ENCODE measurements at places on chromosomes 1 and 21.

DNA sequence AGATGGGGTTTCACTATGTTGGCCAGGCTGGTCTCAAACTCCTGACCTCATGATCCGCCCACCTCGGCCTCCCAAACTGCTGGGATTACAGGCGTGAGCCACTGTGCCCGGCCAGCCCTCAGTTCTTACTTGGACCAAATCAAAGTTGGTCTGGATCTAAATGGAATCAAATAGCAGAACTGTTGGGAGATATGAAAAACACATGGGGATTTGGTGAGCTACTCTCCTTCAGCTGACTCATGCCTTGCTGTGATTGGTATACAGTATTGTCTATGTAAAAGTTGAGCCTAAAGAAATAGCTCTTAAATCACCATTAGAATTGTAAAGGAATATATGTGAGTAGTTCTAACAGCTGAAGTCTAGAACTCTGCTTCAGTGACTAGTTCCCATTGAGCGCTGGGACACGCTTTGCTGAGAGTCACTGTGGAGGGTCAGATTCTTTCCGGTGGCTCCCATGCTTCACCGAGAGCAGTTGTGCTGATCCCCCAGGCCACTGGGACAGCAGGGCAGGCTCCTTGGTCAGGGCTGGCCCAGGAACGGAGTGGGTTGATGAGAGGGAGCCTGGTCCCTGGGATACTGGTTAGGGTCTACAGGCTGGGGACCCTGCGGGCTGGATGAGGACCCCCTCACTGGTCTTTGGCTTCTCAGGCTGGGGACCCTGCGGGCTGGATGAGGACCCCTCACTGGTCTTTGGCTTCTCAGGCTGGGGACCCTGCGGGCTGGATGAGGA is 14.0 kb downstream of the PKNOX1 start:
- no peak for DNase-seq

DNA sequence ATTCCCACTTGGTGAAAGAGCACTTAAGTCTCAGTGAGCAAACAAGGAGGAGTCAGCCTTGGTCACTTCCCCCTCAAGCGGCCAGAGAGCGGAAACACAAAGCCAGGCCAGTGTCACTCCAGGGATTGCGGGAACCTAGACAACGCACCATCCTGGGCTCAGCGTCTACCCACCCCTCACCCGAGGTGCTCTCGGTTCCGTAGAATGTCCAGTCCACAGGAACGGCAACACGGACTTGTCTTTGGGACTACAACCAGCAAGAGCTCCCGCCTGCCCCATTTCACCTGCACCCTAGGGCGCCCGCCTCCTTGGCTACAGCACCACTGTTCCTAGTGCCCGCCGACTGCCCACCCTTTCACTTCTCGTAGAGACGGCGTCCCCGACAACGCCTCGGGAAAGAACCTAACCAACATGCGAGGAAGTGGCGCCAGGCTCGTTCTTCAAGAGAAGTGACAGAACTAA is 509 bp downstream of the GDAP2 start:
- DNase-seq: peak; percentile 58

DNA sequence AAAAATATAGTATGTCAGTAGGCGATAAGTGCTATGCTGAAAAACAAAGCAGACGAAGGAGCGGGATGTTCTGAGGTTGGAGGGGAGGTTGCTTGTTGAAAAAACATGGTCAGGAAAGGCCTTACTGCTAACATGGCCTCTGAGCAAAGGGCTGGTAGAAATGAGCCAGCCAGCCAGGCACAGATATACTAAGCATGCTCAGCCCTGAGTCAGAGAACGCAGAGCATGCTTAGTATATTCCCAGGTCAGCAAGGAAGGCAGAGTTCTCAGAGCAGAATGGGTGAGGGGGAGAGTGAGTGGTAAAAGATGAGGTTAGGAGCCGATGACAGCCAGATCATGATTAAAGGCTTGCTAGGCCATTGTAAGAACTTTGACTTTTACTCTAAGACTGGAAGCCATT is 36.7 kb downstream of the ZBTB40 start:
- no peak for DNase-seq

DNA sequence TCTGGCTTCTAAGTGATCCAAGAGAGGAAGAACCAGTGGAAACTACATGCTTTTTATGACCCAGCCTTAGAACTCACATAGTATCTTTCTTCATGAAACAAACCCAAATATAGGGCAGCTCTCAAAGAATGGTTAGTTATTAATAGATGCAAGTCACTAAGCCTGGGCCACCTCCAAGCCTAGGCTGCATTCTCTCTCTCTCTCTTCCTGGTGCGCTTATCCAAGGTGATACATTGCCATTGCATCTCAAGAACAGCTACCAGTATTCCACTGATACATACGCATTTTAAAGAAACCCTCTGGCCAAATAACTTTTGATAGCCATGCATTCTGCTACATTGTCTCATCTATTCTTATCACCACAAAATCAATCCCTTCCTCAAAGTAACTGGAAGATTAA is 455.6 kb upstream of the ADGRL2 start:
- no peak for DNase-seq

DNA sequence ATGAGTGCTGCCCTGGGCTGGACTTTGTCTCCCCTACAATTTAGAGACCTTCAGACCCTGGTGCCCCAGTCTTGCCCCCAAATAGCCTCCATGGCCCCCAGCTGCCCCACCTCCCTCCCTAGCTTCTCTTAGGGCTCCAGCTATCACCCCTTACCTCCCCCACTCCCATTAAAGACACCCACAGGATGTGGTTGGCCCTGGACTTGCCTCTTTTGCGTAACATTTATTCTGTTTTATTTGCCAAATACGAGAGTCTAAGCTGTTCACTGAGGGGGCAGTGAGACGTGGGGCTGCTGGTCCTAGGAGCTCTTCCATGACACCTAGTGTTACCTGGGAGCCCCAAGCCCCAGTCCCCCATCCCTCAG is 4.5 kb downstream of the ZC3H12A start:
- DNase-seq: no peak

- no peak for DNase-seq
Observed at GRCh38 chr1:66137235-66137634, 344.5 kb downstream of the PDE4B start.

DNA sequence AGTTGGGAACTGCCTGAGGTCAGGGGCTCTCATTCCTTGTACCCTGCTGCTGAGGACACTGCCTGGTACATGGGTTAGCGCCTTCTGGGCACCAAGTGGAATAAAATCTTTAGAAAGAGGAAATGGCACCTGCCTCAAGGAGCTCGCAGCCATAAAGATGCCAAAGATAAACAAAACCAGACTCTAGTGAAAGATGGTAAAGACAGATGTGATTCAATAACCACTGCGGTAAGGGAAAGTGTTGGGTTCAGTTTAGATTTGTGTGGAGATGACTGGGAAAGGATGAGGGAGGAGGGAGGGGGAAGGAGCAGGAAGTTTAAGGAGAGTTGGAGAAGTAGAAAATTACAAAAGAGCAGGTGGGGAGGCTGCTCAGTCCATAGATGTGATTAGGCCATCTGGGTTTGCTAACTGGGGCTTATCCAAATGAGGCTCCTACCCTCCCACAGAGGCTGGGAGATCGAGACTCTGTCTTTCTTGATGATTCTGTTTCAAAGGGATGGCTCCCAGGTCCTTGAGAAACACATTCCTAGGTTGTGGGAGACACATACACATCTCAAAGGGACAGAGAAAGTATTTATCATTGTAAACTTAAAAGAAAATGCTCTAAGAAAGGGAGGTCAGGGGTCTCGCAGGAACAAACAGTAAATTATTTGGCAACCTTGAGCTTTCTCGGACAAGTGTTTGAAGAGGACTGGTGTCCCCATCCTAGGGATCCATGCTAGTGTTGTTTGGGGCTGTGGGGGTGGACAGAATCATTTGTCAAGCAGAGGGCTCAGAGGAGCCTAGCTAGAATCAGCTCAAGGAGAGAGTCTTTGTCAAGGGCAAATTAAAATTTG is 65.7 kb upstream of the MORC3 start:
- peak; percentile 3 for DNase-seq

GRCh38 chr1:6815726-6816125 is 30.5 kb downstream of the CAMTA1 start:
- no peak for DNase-seq

- DNase-seq: no peak
Observed at GRCh38 chr1:55402671-55403464, 187.7 kb upstream of the USP24 start.

- no peak for DNase-seq
Observed at GRCh38 chr1:158185770-158186169, 5.1 kb downstream of the CD1D start.

DNA sequence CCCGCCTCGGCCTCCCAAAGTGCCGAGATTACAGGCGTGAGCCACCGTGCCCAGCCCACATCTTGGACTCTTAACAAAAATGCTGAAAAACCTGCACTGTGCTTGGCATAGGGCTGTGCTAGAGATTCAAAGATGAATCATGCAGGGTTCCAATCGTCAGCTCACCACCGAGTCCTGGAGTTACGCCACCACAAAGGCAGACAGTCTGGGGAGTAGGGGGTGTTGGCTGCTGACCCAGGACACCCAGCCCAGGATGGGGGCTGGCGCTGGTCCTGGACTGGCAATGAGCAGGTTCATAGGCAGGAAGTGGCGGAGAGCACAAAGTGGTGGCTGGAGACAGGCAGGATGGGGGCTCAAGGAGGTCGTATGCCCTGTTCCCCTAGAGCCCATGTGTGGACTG is 16.0 kb downstream of the PSRC1 start:
- DNase-seq: no peak

DNA sequence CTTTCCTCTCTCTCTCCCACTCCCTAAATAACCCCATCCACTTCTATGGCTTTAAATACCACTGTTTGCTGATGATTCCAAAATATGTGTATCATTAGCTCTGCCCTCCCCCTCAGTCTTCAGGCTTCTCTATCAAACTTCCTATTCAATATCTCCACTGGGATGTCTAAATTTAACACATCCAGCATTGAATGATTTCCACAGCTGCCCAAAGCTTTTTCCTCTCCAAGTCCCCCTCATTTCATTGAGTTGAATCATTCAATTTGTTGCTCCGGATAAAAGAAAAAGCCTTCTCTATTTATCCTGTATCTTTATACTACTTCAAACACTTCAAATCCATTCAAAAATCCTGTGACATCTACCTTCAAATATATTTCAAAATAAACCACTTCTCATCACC is 225.0 kb downstream of the SEC16B start:
- no peak for DNase-seq

- no peak for DNase-seq
Observed at GRCh38 chr1:147337040-147337630, 94.7 kb downstream of the CHD1L start.

DNA sequence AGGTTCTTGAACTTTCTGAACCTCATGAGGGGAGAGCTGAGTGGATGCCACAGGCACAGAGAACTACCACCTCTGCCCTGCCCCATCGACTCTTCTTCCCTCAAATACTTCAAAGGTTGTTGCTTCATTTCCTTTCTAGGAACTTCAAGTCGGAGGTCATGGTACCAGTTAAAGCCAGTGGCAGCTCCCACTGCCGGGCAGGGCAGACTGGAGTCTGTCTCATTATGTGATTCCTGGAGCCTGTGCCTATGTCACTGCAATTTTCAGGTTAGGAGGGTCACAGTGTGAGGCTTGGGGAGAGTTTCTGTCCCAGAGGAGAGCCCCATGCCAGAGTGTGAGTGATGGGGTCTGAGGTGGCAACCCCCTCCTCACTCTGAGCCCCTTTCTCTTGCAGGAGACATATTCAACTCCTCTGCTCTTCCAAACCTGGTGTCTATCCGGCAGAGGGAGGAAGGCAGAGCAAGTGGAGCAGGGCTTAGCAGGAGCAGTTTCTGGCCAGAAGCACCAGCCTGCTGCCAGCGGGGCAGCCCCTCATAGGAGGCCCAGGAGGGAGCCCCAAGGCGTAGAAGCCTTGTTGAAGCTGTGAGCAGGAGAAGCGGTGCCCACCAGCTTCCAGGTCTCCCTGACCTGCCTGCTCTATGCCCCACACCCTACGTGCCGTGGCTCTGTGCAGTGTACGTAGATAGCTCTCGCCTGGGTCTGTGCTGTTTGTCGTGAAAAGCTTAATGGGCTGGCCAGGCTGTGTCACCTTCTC is 29.3 kb downstream of the CAMK1G start:
- no peak for DNase-seq

- DNase-seq: peak; percentile 78
Observed at GRCh38 chr1:75423136-75423535, 187.8 kb downstream of the SLC44A5 start.

DNA sequence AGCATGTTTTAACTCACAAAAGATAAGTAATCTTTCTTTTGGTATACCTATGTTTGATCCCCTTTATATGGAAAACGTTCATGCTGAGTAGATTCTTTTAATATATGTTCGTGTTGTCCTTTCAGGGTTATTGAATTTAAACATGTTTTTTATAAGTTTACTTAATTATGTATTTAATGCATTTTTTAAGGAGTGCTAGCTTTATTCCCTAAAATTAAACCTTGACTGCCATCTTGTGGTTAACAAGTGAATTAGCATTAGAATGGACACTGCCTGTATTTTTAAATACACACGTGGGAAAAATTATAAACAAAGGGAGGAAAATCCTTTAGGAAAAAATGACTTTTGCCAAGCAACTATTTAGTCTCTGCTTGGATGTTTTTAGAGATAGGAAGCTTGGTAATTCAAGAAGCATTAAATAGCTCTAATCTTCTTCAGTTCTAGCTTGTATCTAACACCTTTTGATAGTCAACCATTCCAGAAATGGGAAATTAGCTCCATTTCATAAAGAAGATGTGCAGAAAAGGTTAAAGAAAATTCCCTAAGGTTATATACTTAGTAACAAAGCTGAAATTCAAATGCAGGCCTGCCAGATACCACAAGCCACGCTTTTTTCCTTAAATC is 43.0 kb downstream of the UBE2U start:
- peak; percentile 46 for DNase-seq

GRCh38 chr1:40948741-40949443 is 30.6 kb upstream of the CTPS1 start:
- DNase-seq: peak; percentile 72

- DNase-seq: no peak
Observed at GRCh38 chr1:203629507-203630082, 3.0 kb downstream of the ATP2B4 start.
